ENCODE measurements at places on chromosomes 5 and 9.

- DNase-seq: no peak
Measured at GRCh38 chr5:107067395-107067794, 603.3 kb downstream of the EFNA5 start.

DNA sequence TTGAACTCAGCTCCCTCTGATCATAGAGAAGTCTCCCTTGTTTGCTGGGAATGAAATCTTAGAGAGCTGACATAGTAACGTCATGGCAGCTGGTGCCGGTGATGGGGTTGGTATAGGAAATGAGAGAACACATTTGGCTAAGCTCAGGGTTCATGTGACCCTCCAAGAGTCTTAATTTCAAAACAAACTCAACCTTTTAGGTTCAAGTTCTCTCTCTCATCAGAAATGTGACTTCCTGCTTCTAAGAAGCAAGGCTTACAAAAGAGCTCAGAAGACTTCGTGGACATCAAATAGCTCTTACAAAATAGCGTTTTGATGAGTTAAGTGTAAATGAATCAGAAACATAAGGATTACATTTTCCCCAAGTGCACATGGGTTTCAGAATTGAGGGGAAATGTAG is 97.3 kb downstream of the PAPPA start:
- DNase-seq: no peak

DNA sequence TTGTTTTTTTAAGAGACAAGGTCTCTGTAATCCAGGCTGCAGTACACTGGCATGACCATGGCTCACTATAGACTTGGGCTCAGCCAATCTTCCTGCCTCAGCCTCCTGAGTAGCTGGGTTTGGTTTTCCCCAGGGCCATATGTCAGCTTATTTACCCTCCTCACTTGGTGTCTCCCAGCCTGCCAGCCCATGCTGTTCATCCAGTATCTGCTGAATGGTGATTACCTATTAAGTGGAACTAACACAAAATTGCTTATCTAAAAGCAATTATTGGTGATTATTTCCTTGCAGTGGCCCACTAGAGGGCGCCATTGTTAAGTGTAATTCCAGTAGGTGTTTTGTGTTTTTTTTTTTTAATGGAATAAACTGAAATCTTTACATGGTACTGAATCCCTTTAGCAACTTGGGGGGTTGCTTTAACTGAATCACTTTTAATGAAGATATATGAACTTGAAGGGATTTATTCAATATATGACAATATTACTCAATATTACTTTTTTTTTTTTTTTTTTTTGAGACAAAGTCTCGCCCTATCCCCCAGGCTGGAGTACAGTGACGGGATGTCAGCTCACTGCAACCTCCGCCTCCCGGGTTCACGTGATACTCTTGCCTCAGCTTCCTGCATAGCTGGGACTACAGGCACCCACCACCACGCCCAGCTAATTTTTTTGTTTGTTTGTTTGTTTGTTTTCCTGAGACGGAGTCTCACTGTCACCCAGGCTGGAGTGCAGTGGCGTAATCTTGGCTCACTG is 13.8 kb downstream of the EXOSC2 start:
- no peak for DNase-seq

- DNase-seq: no peak
Measured at GRCh38 chr9:129586245-129586644, 34.7 kb downstream of the C9orf50 start.

DNA sequence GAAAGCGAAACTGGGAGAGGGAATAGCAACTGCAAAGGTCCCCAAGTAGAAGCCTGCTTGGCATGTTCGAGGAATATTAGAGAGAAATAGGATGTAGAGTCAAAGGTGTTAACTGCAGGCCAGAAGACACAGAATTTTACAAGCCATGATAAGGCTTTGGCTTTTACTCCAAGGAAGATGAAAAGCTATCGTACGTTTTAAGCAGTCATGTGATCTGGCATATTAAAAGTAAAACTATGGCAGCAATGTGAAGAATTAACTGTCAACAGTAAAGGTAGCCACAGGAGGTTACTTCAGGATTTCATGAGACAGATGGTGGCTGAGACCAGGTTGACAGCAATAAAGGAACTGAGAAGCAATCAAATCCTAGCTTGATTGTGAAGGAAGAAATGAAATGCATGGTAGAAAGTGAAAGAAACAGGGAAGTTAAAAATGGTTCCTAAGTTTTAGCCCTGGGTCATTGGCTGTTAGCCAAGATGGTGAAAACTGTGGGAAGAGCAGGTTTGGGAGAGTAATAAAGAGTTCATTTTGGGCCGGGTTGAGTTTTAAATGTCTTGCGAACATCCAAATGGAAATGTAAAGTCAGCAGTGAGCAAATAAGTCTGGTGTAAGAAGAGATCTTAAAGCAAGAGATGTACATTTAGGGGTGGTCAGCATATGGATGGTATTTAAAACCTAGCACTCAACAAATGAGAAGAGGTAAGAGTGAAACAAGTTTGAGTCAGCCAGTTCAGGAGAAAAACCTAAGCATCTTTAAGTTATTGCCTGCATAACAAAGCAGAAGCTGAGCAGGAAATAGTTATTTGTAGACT is 20.3 kb upstream of the TTC33 start:
- no peak for DNase-seq

- no peak for DNase-seq
Measured at GRCh38 chr5:63923914-63924313, 38.3 kb downstream of the HTR1A start.

Measured in GM18507 (cell line).